ENCODE measurements at places on chromosomes 16 and 17. TPM values are rescaled to one million over a fixed set of nuclear protein-coding genes. Genes with fewer than 3 reads are reported as not detected.

DNA sequence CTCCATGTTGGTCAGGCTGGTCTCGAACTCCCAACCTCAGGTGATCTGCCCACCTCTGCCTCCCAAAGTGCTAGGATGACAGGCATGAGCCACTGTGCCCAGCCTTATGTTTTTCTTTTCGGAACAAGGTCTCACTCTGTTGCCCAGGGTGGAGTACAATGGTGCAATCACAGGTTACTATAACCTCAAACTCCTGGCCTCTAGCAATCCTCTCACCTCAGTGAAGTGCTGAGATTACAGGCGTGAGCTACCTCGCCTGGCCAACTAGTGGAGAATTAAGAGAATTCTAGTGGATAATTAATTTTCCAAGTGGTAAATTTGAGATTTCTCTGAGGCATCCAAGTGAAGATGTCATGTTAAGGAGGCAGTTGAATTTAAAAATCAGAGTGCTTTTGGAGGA is 2.9 kb upstream of the FBXO47 start:
- H3K27ac ChIP-seq, result no peak overlapping the region
- no peak overlapping the region for H3K4me3 ChIP-seq
- no peak for DNase-seq
- H3K27me3 ChIP-seq, result no peaks in the 10 kb centered on the region

DNA sequence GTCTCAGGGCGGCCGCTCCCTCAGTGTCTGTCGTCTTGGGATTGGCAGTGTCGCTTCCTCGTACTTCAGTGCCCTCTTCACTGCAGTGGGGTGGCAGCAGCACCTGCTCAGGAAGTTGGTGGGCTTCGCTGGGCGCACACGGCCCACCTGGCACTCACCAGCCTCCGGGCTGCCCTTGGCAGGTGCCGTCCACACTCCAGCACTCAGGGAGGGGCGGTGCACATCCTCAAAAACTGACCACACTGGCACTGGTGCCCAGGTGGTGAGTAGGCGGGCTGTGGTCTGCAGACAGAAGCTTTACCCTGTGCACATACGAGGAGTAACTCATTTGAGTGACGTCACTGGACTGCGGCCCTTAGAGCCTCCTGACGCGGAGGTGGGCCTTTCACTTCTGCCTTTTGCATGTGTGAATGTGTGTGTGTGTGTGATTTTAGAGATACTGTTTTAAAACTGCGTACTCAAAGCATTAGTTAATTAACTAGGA is 94.6 kb downstream of the BANP start:
- no peak overlapping the region for H3K4me3 ChIP-seq
- H3K36me3 ChIP-seq, result peaks cover 23% of the 10 kb centered on the region
- peaks cover 5% of the 10 kb centered on the region for H3K4me1 ChIP-seq
- no peaks in the 10 kb centered on the region for H3K27me3 ChIP-seq
- peak; percentile 67 for DNase-seq

DNA sequence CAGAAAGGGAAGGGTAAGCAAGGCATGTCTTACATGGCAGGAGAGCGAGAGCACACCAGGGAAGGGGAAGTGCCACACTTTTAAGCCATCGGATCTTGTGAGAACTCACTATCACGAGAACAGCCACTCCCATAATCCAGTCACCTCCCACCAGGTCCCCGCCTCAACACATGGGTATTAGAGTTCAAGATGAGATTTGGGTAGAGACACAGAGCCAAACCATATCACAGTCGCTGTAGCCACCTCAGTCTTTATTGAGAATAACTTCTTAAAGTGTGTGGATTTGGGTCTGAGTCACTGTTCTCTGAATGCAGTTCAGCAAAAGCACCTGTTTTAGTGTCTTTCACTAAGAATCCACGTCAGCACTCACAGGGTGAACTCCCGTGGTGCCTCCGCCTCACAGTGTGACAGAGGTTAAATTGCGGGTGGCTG is 195.2 kb upstream of the CHMP6 start:
- peaks cover 53% of the 10 kb centered on the region for H3K4me1 ChIP-seq
- DNase-seq, result no peak
- no peak overlapping the region for H3K4me3 ChIP-seq
- no peaks in the 10 kb centered on the region for H3K36me3 ChIP-seq
- peak overlapping the region; percentile 82 for H3K27ac ChIP-seq
- H3K27me3 ChIP-seq, result no peaks in the 10 kb centered on the region

DNA sequence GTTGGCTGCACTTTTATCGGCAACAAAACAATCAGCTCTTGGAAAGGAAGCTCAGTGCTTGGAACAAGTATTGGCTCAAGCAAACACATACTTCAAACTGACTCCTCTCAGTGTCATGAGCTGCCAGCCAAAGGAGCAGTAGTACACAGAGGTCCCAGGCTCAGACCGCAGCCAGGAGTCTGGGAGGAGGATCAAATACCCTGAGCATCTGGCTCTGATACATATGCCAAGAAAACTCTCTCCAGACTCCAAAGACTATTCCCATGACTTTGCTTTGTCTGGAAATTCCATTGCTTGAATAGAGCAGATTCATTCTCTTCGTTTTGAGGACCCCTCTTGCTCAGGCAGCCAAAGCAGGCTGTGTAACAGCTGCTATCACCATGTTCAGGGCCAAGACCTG is 501.6 kb upstream of the PSMD7 start:
- H3K27me3 ChIP-seq, result peaks cover 23% of the 10 kb centered on the region
- no peak overlapping the region for H3K27ac ChIP-seq
- H3K4me3 ChIP-seq, result no peak overlapping the region
- no peak for DNase-seq
- peaks cover 2% of the 10 kb centered on the region for H3K36me3 ChIP-seq

DNA sequence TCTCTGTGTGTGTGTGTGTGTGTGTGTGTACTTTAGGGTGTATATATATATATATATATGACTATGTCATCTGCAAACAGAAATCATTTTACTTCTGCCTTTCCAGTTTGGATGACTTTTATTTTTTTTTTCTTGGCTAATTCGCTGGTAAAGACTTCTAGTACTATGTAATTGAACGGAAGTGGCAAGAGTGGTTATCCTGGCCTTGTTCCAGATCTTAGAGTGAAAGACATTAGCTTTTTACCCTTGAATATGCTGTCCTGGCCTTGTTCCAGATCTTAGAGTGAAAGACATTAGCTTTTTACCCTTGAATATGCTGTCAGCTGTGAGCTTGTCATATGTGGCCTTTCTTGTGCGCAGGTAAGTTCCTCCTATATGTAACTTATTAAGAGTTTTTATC is 72.7 kb upstream of the MYOCD start:
- no peaks in the 10 kb centered on the region for H3K27me3 ChIP-seq
- H3K4me1 ChIP-seq, result no peaks in the 10 kb centered on the region
- no peak overlapping the region for H3K27ac ChIP-seq
- H3K36me3 ChIP-seq, result no peaks in the 10 kb centered on the region
- H3K4me3 ChIP-seq, result no peak overlapping the region

- no peaks in the 10 kb centered on the region for H3K36me3 ChIP-seq
- H3K4me3 ChIP-seq, result no peak overlapping the region
- no peak overlapping the region for H3K27ac ChIP-seq
- no peak for DNase-seq
- H3K4me1 ChIP-seq, result peaks cover 7% of the 10 kb centered on the region
Observed at GRCh38 chr16:82834151-82834815, 207.5 kb downstream of the CDH13 start.

- peak overlapping the region; percentile 62 for H3K27ac ChIP-seq
- no peaks in the 10 kb centered on the region for H3K27me3 ChIP-seq
- H3K36me3 ChIP-seq, result no peaks in the 10 kb centered on the region
- no peak for DNase-seq
- H3K4me1 ChIP-seq, result peaks cover 40% of the 10 kb centered on the region
Observed at GRCh38 chr17:69608808-69609472, 194.4 kb downstream of the MAP2K6 start.

GRCh38 chr17:9115214-9116191 is 94.2 kb downstream of the NTN1 start:
- H3K4me1 ChIP-seq, result peaks cover 7% of the 10 kb centered on the region
- H3K27me3 ChIP-seq, result no peaks in the 10 kb centered on the region
- no peak overlapping the region for H3K27ac ChIP-seq
- no peak for DNase-seq
- H3K4me3 ChIP-seq, result peak overlapping the region; percentile 65
- H3K36me3 ChIP-seq, result no peaks in the 10 kb centered on the region

GRCh38 chr16:19644877-19645276 is 73.2 kb downstream of the KNOP1 start:
- H3K4me1 ChIP-seq, result peaks cover 4% of the 10 kb centered on the region
- H3K4me3 ChIP-seq, result no peak overlapping the region
- no peak overlapping the region for H3K27ac ChIP-seq
- peaks cover 26% of the 10 kb centered on the region for H3K36me3 ChIP-seq

- peaks cover 27% of the 10 kb centered on the region for H3K36me3 ChIP-seq
- no peaks in the 10 kb centered on the region for H3K27me3 ChIP-seq
- DNase-seq, result no peak
- H3K4me3 ChIP-seq, result no peak overlapping the region
- H3K27ac ChIP-seq, result no peak overlapping the region
- peaks cover 13% of the 10 kb centered on the region for H3K4me1 ChIP-seq
Observed at GRCh38 chr17:29086628-29087332, 43.8 kb downstream of the PIPOX start.

DNA sequence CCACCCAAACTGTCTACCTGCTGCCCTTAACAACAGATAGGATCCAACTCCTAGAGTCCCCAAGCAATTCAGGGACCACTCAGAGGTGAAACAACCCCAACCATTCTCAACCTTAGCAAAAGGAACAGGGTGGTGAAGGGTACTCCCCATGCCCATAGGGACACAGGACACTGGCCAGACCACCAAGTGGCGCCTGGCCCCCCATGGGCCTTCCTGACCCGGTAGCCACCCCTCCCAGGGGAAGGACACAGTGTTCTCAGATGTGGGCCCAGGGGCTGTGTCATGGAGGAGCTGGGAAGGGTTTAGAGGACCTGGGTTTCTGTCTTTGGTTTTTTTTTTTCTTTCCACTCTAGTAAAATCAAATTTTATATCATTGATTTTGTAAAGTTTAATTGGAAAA is 9.7 kb upstream of the SLC25A39 start:
- DNase-seq, result no peak
- H3K27ac ChIP-seq, result no peak overlapping the region
- no peak overlapping the region for H3K4me3 ChIP-seq
- peaks cover 3% of the 10 kb centered on the region for H3K4me1 ChIP-seq

- no peaks in the 10 kb centered on the region for H3K36me3 ChIP-seq
- H3K4me1 ChIP-seq, result peaks cover 7% of the 10 kb centered on the region
- H3K27me3 ChIP-seq, result peaks cover 11% of the 10 kb centered on the region
- no peak for DNase-seq
Observed at GRCh38 chr17:7026471-7027115, 3.7 kb downstream of the BCL6B start.

- peaks cover 22% of the 10 kb centered on the region for H3K27me3 ChIP-seq
- no peaks in the 10 kb centered on the region for H3K36me3 ChIP-seq
- no peak for DNase-seq
- H3K4me3 ChIP-seq, result no peak overlapping the region
- H3K4me1 ChIP-seq, result no peaks in the 10 kb centered on the region
Observed at GRCh38 chr16:85699628-85700027, 10.9 kb upstream of the GINS2 start.

DNA sequence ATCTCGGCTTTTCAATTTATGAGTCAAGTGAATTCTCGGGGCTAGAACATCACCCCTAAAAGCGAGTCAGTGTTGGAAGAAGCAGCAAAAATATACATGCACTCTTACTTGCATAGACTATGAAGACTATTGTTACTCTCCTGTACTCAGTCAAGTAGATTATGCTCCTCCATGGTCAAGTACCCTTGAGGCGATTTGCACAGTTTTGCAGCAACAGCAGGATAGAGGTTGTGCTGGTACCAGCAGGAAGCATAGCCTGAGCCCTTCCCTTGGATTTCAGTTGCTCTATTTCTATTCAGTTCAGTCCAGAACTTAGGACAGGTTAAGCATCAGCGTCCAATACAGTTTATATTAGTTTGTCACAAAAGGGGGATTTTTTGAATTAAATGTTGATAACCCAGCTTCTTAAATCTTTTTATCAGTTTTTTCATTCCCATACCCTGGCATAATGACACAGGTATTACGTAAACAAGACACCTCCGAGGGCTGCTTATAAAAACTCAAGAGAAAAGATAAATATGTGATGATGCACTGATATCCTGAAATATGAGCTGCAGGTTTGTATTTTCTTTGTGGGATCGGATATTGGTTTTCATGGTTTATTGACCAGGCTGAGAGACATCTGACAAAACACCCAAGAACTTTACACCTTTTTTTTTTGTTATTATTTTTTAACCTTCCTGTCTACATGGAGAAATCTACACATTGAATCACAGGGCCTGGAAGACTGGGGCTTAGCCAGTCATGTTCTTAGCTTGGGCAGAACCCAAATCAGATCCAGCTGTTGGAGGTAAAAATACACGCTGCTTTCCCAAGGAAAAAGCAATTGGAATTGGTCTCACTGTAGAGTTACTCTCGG is 144.1 kb downstream of the PITPNC1 start:
- H3K4me3 ChIP-seq, result no peak overlapping the region
- DNase-seq, result no peak
- H3K27ac ChIP-seq, result no peak overlapping the region
- H3K4me1 ChIP-seq, result no peaks in the 10 kb centered on the region

DNA sequence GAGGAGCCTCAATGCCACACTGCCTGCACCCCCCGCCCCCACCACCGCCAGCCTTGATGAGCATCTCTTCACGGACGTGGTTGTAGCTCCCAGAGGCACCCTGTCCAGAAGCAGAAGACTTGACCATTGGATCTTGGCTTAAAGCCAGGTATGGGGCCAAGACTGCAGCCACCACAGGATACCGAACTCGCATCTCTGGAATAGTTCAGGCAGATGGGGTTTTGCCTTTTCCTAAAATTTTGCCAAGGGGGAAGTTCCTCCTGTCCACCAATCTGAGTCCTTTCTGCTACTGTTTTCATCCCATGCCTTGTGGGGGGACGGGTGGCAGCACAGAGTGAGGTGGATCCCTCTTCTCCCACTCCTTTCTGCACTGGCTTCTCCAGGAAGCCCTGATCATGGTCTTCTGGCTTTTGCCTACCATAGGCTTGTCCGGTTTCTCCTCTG is 939 bp downstream of the CORO6 start:
- H3K4me1 ChIP-seq, result peaks cover 41% of the 10 kb centered on the region
- H3K27ac ChIP-seq, result no peak overlapping the region
- H3K36me3 ChIP-seq, result no peaks in the 10 kb centered on the region
- H3K27me3 ChIP-seq, result peaks cover 2% of the 10 kb centered on the region
- H3K4me3 ChIP-seq, result peak overlapping the region; percentile 77

ADAD2 gene
- total RNA-seq, result not detected

PLSCR3 gene
- 79.8 TPM for total RNA-seq

RNF157 gene
- total RNA-seq, result 1.4 TPM

MC1R gene
- total RNA-seq, result 7.9 TPM

GAS2L2 gene
- total RNA-seq, result not detected

TEPSIN gene
- 29.0 TPM for total RNA-seq

TP53TG3C gene
- total RNA-seq, result not detected

NOG gene
- total RNA-seq, result 2.0 TPM

TBC1D26 gene
- total RNA-seq, result 0.28 TPM

All from chondrocyte (in vitro differentiated cells).